ENCODE measurements at places on chromosomes 2 and 18.
A peak's percentile ranks its signal among the peaks of the same experiment; 100 is the strongest.

DNA sequence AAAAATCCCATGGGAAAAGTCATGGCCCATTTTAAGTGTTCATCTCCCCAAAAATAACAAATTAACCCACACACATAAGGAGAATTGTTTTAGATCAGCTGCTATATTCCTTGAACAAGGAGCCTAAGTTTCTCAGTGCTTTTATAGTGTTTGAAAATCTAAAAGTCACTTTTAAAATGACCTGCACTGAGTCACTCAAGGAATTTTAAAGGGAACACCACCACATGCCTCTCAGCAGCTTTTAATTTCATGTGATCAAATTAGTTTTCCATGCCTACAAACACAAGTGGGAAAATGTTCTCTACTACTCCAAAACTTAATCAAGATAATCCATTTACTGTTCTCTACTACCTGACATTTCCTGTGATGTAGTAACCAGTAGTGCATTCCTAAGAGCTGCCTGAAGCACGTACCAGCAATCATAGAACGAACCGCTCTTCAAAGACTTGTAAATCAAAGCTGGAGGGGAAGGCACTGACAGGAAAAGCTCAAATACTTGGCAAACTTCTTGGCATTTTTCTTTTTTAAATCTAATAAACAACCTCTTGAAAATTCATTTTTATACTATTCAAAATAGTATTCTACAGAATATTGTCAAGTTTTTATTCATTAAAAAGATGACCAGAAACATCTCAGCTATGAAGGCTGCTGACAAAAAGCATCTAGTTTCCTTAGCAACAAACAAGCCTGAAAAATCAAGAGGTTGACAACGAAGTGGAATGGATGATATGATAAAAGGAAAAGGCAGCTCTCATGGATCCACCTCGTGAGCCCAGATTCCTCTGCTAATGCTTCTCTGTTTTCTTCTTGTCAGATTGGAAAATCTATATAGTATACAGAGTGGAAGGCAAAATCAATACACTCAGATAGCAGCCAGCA is 37.2 kb downstream of the LRPPRC start:
- no peak for DNase-seq

DNA sequence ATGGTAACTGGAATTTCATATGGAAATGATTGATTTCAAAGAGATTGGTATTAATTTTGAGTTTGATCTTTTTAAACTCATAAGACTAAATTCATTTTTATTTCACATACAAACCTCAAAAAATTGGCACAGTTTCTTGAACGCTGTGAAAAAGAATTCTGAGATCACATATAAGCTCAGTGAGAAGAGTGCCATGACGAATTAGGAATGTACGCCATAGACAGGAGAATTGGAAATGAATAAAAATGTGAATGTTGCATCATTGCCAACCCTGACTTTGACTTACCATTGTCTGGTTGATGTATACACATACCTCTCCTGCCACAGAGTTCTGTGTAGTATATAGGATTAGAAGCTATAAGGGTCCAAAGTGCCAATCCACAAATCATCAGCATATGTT is 290.4 kb upstream of the ZC3H15 start:
- no peak for DNase-seq

GRCh38 chr2:48714245-48714644 is 41.3 kb downstream of the LHCGR start:
- no peak for DNase-seq

- no peak for DNase-seq
Observed at GRCh38 chr18:76568731-76569130, 73.7 kb upstream of the ZNF516 start.

DNA sequence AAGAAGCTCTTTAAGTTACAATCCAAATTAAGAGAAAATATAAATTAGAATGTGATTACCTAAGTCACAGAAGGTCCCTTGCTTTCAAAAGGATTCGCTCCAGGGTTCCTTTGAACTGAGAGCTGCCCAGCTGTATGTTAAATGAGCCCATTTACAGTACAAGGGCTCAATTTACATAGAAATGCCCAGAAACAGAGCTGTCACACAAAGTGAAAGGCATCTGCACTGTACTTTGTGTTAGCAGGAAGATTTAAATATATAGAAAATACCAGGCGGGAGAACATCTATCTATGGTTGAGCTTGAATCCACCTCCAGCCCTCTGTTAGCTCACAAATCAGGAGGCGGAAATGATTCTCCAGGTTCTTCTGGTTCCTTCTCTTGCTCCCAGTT is 272.9 kb downstream of the PAX3 start:
- no peak for DNase-seq

DNA sequence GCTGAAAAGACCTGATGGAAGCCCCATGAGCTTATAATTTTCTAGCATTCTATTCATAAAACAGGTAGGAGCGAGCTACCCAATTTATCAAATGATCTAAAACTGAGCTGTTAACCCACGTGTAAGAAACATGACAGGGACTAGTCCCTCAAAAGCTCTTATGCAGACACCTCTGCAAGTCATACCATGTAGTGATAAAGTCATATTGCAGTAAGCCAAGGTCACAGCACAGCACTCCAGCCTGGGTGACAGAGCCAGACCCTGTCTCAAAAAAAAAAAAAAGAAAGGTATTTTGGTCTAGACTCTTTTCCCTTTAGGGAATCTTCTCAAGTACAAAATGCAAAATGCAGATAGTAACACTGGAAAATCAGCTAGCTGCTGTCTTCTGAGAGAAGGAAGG is 58.9 kb upstream of the ARL5A start:
- DNase-seq, result no peak

DNA sequence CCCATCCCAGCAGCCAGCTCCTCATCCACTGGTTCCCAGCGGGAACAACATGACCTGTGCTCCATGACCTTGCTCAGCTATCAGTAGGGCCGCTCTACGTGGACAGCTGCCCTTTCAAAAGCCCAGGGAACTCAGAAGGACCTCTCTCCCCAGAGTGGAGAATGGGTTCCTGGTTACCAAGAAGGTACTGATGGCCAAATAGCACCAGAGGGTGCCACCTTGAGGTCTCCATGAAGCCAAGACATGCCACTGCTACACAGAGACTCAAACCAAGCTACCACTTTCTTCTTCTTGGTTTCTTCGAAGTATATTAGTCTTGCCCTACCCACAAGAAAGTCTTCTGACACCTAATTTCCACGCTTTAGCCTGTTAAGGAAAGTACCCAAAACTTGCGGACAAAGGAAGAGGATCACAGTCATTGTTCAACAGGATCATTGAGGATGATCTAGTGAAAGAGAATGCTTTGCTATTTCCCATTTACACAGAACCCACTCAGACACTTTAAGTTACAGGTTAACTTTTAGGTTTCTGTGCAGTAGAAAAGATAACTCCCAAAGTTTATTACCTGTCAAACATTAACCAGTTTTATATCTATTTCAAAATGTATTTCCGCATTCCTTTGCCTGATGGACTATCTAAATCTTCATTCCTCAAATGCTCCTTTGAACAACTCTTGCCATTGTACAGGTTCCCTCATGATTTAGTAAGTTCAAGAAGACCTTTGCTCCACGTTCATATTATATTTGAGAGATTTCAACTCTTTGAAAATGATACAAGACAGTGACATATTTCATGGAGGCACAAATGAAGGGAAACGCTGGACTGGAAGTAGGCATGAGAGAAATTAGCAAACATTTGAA is 102.2 kb downstream of the ALPK2 start:
- no peak for DNase-seq

- peak; percentile 48 for DNase-seq
Observed at GRCh38 chr2:186503827-186504606, 18.0 kb downstream of the ZC3H15 start.

GRCh38 chr2:48279344-48280090 is 250.4 kb upstream of the STON1 start:
- no peak for DNase-seq

DNA sequence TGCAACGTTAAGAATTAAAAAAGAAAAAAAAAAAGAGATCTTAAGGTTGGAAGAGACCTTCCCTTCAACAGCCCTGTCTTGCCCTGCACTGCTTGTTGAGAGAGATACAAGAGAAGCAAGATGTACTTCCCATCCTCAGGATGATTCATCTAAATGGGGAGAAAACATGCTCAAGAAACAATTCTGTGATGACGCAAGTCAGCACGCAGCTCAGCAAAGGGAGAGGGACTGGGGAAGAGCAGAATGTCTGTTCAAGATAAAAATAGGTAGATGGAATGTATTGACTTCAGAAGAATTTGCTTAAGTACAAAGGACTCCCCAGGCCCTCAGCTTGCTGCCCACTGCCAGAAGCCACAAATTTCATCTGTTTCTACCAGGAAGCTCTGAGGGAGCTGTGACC is 198.2 kb upstream of the SPRED2 start:
- DNase-seq, result no peak

DNA sequence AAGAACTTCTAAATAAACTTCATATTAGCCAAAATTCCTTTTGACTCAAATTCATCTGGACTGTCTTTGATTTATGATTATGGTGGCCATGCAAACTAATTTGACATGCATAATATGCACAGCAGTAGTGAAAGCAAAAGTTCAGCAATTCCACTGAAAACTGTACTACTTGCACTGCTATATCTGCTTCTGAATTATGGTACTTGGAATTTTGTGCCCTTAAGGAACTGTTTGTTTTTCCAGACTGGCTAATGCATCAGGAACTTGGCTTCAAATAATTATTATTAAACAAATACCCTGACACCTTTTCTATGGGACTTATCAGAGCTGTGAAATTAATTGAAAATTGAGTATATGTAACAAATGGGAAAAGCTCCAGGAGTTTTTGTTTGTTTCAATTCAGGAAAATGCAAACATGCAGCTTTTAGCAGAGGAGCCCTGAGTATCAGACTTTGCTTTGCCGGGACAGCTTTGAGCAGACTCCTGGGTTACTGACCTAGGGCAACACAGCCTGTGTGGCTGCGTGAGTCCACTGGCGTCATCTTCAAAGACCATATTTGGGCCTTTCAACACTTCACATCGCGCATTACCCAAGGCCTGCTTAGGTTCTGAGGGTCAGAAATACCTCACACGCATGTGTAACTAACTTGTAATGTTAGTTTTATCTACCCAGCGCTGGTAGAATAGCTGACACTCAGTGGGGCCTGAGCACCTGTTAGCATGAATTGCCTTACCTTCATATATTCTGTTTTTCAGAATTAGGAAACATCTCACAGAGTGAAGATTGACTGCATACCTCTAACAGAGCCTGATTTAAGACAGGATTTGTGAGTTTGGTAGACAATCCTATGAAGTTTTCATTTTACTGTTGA is 35.4 kb downstream of the CFAP221 start:
- DNase-seq, result no peak

- DNase-seq, result no peak
Observed at GRCh38 chr2:96520697-96521096, 15.5 kb upstream of the NEURL3 start.

GRCh38 chr18:58049000-58049688 is 5.1 kb downstream of the NEDD4L start:
- no peak for DNase-seq

DNA sequence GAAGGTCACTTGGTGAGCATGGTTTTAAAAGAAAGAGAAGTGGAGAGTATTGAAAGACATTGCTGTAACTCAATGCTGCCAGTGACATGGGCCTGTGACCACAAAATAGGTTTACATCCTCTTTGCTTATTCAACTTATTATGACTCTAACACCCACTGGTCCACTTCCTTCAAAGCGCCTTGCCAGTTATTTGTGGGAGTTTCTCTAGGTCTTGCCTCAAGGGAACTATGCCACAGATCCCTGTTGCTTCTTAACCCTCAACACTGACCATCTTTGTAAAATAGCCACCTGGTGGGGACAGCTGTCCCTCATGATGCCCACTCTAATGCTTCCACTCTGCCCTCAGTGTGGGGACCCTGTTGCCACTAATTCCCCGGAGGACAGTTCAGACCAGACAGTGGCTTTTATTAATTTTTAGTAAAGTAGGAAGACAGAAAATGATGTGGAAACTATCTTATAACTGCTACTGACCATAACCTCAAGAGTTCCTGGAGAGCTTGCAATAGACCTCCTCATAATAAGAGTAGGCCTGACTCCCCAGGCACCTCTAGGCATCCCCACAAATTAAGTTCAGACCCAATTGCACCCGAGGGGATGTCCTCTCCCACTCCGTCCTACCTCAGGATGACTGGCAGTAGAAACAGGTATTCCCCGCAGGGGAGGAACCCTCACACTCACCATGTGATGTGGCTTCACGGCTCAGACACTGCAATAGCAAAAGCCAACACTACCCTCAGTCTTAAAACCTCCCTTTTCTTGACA is 31.3 kb upstream of the SLC25A52 start:
- DNase-seq, result no peak

DNA sequence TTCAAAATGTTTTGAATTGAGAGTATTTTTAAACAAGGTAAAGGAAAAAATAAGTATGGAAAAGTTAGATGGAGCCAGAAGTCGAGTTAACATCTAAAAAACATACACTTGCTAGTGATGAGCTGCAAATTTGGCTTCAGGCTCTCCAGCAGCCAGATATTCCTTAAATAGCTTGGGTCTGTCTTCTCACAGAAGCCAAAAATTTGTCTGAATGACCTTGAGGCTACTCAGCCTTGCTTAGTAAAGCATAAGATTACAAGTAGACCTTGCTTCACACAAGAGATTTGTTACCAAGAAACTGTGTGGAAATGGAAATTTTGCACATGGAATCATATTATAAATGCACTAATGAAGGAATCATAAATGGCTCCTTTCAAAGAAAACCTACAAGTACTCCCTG is 40.8 kb upstream of the GRB14 start:
- no peak for DNase-seq

DNA sequence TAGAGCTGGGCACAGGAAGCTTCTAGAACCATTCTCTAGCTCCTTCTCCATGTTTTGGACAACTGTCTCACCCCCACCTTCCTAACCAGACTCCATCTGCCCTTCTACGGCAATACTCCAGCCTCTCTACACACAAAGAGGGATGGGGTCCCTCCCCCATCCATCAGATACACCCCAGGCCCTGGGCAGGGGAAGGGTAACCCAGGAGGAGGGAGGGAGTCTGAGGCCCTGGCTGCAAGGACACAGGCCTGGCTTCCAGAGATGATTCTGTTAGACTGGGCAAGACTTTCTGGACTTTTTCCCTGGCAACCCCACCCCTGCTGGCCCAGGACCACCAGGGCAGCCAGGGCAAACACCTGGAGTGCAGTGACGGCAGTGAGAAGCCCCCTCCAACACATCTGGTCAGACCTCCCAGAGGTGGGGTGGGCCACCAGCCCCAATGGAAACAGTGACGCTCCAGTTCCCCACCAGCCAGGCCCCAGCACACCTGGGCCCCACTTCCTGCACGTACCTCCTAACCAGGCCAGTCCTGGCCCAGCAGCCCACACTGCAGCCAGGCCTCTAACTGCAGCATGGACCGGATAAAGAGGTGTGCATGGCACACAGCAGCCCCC is 6.5 kb downstream of the CYP26B1 start:
- no peak for DNase-seq

DNA sequence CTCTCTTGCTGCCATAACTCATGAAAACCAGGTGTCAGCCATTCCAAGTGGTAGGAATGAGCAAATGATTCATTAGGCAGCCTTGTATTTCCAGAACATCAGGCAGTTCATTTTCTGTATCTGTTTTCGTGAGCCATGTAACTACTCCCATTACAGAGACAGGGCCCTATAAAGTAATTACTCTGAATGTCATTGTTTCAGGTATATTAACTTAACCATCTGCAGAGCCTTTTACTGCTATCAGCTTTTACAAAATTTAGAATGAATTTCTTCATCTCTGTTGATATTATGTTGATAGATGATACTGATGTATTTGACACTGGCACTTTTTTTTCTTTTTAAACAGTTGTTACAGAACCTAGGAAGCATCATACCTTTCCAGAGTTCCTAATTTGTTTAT is 69.9 kb downstream of the MGAT5 start:
- DNase-seq, result no peak

GRCh38 chr18:35455926-35456763 is 41.6 kb downstream of the INO80C start:
- DNase-seq, result no peak

- DNase-seq, result no peak
Observed at GRCh38 chr2:28593160-28593755, 97.4 kb downstream of the PLB1 start.

All from CD8-positive, alpha-beta T cell (primary cell).